Neural cell (in vitro differentiated cells): ENCODE measurements at places on chromosomes 12 and 14. TPM values are rescaled to one million over a fixed set of nuclear protein-coding genes. Genes with fewer than 3 reads are reported as not detected.

KERA gene
- not detected in 2 replicates for polyA plus RNA-seq

KRT78 gene
- not detected in 2 replicates for polyA plus RNA-seq

GLS2 gene
- polyA plus RNA-seq: 7.4 and 10.5 TPM in 2 replicates

MYF6 gene
- not detected in 2 replicates for polyA plus RNA-seq

ADGRD1 gene
- 1.7 and 2.2 TPM in 2 replicates for polyA plus RNA-seq

CLEC1B gene
- not detected in 2 replicates for polyA plus RNA-seq

AKAP5 gene
- polyA plus RNA-seq: 1.8 and 2.6 TPM in 2 replicates

STAC3 gene
- 1.3 and 2.9 TPM in 2 replicates for polyA plus RNA-seq

AKAP6 gene
- polyA plus RNA-seq: 15.8 and 22.8 TPM in 2 replicates

TAMALIN gene
- 5.4 and 6.1 TPM in 2 replicates for polyA plus RNA-seq

SLC17A8 gene
- 0.08 and 0.22 TPM in 2 replicates for polyA plus RNA-seq

TBX5 gene
- not detected in 2 replicates for polyA plus RNA-seq

TMEM119 gene
- polyA plus RNA-seq: not detected in 2 replicates

REP15 gene
- polyA plus RNA-seq: 0.88 TPM in 1 of 2 replicates, not detected in the other

SLC48A1 gene
- 8.0 and 8.5 TPM in 2 replicates for polyA plus RNA-seq

P2RX2 gene
- not detected in 2 replicates for polyA plus RNA-seq

MEG3 gene
- not detected in 2 replicates for polyA plus RNA-seq

IL31 gene
- not detected in 2 replicates for polyA plus RNA-seq

INHBC gene
- polyA plus RNA-seq: not detected in 2 replicates

PRB2 gene
- polyA plus RNA-seq: not detected in 2 replicates

LIN7A gene
- polyA plus RNA-seq: 31.5 and 36.4 TPM in 2 replicates

TBC1D30 gene
- 16.5 and 17.6 TPM in 2 replicates for polyA plus RNA-seq

OGFOD2 gene
- polyA plus RNA-seq: 27.8 and 43.2 TPM in 2 replicates
